ENCODE measurements at places on chromosomes 7 and 10.
A peak's percentile ranks its signal among the peaks of the same experiment; 100 is the strongest.

GRCh38 chr10:4775808-4776207 lies 50.2 kb upstream of the AKR1E2 start:
- no peak for DNase-seq

DNA sequence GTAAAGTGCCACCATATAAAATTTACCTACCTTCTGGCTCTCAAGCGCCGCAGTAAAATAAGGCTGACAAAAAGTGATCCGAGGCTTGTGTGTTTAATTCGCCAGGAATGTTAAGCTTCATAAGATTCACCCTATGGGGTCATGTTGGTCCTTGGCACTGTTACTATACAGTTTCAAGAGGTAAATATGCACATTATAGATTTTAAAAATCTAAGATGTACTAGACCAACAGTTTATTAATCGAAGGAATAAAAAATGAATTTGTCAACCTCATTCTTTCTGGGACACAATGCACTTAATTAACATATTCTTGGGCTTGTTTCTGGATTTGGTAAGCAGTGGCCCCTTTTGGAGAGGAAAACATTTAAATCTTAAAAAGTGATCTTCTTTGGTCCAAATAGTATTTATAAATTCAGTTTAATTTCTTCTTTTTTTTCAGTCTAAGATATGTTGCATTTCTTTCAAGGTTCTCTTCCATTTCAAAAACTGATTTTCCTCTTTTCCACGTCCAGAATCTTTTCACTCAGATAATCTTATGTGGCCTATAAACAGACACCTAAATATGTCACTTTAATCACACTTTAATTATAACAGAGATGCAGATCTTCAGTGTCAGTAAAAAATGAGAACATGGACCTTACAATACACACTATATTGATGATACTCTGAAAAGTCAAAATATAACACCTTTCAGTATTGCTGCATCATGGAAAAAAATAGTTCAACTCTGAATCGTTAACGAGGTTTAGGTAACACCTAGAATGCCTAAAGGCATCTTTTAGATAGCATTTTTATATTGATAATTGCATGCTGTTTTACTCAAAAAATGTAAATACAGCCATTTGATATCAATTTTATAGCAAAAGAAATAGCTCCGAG lies 3.8 kb upstream of the SKIDA1 start:
- DNase-seq = no peak

GRCh38 chr10:110533149-110533548 lies 34.3 kb upstream of the SMC3 start:
- no peak for DNase-seq

DNA sequence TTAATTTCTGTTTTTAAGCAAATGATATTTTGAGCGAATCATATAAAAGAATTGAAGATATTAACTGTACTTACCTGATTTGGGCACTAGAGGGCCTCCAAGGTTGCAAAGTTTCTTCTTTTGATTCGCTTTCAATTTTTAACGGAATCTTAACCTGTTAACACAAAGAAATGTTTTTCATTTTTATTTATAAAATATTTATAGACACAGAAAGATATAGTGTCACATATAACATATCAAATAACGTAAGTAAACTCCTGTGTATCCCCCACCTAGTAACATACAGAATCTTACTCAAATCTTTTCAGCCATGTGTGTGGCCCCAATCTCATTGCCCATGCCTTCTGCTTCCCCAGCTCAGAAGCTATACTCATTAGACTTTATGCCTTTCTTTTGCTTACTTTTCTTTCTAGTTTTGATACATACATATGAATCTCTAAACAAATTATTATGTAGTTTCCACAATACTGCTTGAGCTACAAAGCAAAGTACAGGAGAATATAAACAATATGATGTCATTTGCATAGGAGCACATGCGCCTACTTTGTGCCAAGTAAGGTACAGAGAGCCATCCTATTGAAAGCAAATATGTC lies 49.5 kb upstream of the ZPBP start:
- peak; percentile 69 for DNase-seq

DNA sequence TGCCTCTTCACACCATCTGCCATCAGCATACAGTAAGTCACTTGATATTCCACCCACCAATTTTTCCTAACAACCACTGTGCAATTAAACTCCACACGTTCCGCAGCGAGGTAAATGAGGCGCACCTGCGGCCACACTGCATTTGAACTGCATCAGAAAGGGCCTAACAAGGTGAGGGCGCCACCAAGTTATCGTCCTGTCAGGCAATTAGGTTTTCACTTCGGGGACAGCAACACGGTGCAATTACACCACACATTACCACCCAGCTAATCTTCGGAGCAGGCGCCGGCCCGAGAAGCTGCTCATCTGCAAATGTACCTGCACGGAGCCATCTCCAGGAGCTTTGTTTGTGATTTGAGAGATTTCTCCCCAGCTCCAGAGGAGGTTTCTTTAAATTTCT lies 84.4 kb downstream of the EBF3 start:
- no peak for DNase-seq

DNA sequence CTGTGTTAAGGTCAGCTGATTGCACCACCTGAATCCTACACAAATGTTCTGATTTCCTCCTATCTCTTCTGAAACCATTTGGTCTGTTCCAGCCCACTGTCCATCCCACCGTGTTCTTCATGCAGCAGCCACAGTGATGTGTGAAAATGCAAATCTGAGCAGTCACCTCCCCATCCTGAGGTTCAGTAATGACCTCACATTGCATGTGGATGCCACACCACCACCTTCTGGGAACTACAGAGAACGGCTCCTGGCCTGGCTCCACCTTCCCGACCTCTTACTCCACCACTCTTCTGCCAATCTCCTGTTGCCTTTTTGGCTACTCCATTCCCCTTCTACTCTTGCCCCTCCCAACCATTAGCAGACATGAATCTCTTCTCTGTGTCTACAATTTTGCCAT lies 244.4 kb downstream of the TNS3 start:
- no peak for DNase-seq

DNA sequence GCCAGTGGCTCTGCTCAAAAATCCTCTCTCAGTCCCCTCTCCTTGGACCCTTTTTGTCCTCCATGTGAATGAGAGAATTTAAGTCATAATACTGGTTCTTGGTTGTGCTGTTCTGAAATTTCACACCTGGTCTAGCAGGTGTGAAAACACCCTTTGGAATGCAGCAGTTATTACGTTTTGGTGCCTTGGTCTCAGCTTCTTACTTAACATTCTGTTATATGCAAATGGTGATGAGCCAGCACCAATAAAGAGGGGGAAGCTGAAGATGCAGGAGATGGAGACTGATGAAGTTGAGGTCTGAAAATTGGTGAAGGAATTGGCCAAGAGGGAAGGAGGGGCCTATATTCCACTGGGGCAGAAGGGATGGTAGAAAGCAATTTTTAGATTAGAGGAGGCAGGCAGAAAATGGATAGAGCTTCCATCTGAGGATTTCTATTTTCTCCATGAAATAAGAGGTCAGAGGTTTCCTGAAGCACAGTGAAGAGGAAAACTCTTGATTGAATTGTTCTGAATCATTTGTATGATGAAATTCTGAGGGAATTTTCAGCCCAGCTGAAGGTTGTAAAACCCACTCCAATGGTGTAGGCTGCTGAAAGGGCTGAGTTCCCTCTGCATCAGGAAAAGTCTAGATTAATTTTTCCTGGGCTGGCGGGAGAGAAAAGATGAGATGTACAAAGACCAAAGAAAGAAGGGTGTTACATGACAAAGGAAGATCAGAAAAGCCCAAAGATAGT lies 94.0 kb upstream of the FAM180A start:
- no peak for DNase-seq

DNA sequence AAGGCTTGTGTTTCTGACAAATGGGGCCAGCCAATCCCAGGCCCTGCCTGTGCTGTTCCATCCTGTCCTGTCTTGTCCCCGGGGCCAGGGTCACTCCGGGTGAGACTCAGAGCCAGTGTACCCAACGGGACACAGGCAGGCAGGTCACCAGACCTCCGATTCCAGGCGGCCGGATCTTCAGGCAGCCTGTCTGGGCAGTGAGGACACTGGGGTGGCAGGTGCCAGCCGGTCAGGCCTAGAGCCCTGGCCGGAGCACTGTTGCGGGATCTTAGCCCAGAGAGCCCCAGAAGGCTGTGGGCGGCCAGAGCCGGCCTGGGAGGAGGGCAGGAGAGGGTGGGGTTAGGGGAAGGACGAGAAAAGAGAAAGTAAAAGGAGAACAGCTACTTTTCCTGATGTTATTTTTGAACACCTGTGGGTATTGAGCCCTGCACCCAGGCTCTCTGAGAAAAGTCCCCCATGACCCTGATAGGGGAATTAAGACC lies 134.3 kb upstream of the TNRC18 start:
- DNase-seq = no peak

DNA sequence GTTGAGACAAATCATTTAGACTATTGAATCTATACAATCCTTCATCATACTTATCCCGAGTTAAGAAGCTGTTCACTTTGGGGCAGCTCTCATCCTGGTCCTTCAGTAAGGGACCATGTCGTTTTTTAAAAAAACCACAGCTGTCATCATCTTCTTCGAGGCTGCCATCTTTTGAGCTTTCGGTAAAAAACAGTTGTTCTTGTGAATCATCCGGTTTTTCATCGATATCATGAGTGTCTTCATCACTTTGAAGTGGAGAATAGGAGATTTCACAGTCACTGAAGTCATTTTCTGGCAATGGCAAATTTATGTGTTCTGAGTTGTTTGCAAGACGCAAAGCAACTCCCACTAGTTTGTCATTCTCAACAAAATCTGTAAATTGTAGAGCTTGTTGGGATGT lies 3.9 kb downstream of the DCLRE1A start:
- DNase-seq = no peak

DNA sequence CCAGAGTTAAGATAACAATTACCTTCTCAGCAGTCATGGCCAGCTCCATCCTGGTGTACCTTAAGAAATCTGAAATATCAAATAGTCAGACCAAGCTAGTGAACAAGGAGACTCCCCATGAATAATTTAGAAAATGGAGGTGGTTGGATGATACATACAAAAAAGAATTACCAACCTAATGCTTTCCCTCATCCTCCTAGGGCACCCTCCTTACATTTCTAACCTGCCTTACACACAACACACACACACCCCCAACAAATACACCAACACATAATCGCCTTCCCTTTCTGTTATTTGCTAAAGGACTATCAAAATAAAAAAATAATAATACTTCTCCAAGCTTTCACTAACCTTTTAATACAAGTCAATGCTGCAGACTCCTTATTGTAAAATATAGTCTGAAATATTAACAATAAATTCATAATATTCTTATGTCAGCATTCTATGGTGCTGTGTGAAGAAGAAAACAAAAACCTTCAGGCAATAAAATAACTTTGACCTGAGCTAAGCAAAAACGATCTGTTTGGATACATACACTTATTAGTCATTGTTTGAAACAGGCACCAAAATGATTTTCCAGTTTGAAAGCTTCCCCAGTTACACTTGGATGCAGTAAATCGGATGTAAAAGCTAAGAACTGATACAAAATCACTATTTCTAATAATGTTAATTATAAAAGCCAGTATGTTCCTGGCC lies 3.4 kb downstream of the TWIST1 start:
- DNase-seq = no peak

DNA sequence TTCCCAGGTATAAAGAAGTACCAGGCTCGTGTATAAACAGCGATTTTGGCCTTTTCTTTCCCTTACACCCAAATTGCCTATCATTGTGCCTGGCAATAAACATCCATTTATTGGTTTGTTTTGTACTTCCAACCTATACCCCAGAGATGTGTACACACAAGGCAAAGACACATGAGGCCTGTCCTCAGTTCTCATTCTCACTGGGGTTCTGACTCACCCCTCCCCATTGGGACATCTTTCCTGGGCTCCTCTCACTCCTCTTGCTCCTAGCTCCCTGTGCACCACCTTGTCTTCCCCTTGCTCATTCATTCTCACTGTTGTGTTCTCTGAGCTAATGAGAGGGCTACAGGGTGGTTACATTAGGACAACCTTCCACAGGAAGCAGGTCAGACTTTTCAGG lies 240.7 kb downstream of the ANK3 start:
- DNase-seq = no peak

- DNase-seq = no peak
These were observed 3.8 kb downstream of the LMTK2 start for GRCh38 chr7:98110249-98111022.

- DNase-seq = peak; percentile 50
These were observed 433.6 kb upstream of the GALNT17 start for GRCh38 chr7:70698219-70698832.

- peak; percentile 12 for DNase-seq
These were observed 831 bp downstream of the CCDC7 start for GRCh38 chr10:32446536-32447406.

DNA sequence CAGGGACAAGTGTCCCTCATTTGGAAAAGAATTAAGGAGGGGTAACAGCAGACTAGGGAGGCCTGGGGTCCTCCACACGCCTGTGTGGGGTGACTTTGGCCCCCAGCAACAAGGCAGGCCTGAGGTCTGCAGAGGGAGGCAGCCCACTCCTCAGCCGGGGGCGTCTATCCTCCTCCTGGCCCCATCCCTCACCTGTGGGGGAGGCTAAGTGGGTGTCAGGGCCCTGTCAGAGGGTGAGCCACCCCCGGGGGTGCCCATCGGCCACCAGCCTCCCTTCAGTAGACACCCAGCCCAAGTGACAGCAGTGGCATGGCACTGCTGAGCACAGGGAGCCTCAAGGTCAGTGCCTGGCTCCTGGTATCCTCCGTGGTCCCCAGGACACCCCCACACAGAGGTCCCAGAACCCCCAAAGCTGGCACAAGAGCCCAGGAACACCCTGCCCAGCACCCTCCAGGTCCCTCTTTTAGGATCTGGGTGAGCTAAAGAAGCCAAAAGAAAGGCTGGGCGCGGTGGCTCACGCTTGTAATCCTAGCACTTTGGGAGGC lies 693 bp upstream of the FXYD4 start:
- no peak for DNase-seq

DNA sequence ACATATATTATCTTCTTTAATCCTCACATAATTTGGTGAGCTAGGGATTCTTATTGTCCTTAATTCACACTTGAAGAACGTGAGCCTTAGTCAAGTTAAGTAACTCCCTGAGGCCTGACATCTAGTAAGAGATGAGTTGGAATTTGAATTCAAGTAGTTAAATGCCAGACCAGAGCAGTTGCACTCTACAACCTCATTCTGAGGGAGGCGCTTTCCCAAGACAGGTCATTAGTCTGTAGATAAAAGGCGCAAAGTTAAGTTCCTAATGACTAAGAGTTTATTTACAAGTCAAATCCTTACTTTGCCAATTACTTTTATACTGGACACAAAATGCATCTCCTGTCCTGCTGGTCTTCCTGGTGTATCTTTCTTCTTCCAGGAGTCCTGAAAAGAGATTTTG lies 3.6 kb upstream of the EXOC6 start:
- DNase-seq = no peak

DNA sequence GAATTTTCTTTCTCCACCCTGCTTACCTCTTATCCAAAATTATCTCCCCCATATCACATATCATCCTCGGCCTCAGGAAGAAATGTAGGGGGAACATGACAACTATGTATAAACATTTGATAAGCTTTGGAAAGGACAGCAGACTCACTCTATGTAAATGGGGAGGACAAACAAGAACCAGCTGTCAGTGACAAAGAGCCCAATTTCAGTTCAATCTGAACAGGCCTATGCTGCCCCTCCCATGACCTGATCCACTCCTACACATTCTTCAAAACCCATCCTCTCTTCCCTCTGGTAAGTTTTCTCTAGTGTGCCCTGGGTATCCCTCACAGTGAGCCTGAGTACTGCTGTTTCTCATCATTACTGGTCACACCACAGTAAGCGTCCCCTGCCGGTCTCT lies 20.8 kb downstream of the FZD9 start:
- DNase-seq = no peak

All from CD4-positive, alpha-beta T cell treated with Interleukin-15 for 4 hours (primary cell).